ENCODE measurements at places on chromosomes 6 and 20. TPM values are rescaled to one million over a fixed set of nuclear protein-coding genes. Genes with fewer than 3 reads are reported as not detected.

The HLA-DMB gene
- 5.6 TPM for total RNA-seq

The OR12D3 gene
- not detected for total RNA-seq

DNA sequence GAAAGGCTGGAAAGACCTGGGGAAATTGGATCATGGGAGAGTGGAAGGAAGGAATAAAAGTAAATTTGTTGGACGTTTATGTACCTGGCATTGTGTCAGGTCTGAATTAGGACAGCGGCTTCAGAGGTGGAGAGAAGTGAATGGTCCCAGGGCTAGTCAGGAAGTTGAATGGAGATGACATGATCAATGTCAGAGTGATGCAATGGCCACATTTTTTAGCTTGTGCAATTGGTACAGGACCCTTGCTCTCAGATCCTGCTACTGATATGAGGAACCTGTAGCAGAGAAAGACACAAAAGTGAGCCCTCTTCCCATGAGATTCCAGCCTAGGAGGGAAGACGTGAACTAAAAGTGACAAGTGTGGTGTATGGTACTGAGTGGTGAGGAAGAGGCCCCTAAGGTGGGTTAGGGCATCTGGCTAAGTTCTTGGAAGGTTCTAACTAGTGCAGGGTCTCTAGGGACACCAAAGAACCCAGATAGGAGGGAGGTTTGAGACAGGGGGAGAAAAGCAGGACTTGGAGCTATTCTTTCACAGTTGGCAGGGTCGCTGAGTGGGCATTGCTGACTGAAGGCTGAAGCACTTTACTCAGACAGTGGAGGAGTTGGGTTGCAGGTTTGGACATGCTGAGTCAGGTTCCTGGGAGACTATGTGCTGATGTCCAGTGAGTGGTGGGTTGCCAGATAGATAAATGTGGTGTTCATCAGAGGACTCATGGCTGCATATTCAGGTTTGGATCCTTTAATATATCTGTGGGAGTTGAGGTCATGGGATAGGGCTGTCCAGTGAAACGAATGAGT is 266.1 kb upstream of the RNF24 start:
- H3K27me3 ChIP-seq, result peaks cover 4% of the 10 kb centered on the region
- no peak overlapping the region for H3K27ac ChIP-seq
- no peaks in the 10 kb centered on the region for H3K36me3 ChIP-seq
- no peak for DNase-seq
- no peaks in the 10 kb centered on the region for H3K4me1 ChIP-seq

DNA sequence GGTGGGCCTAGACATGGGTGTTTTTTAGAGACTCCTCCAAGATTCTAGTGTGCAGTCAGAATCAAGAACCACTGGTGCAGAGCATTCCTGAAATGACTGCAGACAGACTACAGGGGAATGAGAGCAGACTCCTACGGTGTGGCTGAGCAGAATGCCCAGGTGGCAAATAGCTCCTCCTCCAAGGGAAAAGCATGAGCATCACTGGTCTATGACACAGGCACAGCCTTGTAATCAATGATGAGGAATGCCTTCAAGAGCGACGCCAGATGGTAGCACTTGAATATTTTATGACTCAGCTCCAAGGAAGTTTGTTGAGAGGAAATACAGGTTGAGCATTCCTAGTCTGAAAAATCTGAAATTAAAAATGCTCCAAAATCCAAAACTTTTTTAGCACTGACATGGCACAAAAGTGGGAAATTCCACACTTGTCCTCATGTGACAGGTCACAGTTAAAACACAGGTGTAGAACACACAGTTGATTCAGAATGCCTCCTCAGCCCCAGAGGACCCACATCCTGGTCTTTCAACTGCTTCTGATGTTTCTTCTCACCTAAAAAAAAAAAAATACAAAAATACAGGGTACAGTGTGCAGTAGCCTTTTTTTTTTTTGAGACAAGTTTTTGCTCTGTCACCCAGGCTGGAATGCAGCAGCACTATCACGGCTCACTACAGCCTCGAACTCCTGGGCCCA is 10.6 kb upstream of the FAM8A1 start:
- H3K36me3 ChIP-seq, result no peaks in the 10 kb centered on the region
- no peak overlapping the region for H3K27ac ChIP-seq
- H3K4me3 ChIP-seq, result no peak overlapping the region
- no peaks in the 10 kb centered on the region for H3K4me1 ChIP-seq
- DNase-seq, result no peak
- no peaks in the 10 kb centered on the region for H3K27me3 ChIP-seq

DNA sequence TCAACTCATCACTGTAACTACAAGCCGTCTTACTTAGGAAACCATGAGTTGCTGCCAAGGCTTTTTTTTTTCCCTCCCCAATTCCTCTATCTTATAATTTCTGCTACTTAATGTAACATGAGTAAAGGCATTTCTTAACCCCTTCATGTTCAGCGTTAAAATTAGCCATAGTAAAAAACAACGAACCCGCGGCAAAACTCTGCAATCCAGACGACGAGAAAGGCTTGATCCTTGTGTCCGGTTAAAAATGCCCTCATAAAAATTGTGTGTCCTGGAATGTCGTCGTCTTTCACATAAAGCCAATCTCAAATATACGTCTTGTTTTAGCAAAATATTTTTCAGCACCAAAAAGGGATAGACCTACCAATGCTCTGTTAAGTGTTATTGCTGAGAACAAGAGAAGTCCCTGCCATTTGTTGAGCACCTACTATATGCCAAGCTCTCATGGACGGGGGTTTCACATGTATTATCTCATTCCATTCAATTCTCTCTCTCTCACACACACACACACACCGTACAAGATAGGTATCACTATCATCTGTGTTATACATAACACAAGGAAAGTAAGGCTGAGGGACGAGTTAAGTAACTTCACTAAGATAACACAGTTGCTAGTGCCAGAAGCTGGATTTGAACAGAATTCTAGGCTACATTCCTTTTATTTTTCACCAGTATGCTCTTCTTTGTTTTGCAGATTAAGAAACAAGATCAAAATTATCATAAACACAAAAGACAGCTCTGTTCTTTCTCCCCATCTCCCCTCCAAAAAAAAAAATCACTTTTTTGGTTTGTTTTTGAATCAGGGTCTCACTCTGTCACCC is 683 bp upstream of the ARHGAP18 start:
- H3K27ac ChIP-seq, result peak overlapping the region; percentile 92
- no peaks in the 10 kb centered on the region for H3K36me3 ChIP-seq
- no peaks in the 10 kb centered on the region for H3K27me3 ChIP-seq
- peaks cover 12% of the 10 kb centered on the region for H3K4me1 ChIP-seq
- peak overlapping the region; percentile 58 for H3K4me3 ChIP-seq
- no peak for DNase-seq

DNA sequence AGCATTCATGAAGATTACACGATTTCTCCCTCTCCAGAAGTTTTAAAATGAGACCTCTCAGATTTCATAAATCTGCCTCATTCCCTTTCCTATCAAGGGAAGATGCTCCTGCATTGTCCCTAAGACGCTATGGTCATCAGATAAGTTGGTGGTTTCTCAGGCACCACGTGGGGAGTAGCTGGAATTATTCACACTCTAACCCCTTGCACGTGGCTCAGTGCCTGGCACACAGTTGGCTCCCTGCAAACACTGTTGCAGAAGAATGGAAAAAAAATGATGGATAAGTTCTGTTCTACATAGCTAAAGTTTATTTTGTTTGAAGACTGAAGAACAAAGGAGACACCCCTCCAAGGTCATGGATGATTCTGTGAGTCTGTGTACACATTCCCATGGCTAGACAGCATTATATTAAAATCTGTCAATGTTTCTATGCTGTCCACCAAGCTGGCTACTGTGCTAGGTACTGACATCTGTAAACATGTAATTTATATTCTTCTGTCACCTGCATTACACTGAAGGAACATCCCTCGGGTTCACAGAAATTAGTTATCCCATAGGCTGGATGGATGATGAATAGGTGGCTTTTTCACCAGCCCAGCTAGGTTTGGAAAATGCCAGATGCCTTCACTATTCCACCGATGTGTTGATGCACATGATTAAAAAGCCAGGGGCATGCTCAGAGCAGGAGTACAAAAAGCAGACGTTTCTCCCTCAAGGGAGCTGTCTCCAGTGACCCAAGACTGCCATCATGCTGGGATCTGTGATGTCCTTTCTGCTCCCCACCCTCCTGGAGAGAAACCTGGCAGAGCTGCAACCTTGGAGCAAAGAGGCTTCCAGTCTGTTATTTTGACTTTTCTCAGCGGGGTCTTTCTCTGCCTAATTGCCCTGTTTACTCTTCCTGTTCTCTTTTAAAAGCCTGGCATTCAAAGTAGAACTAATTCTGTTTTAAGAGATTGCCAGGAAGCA is 610.5 kb downstream of the UTRN start:
- H3K27ac ChIP-seq, result no peak overlapping the region
- no peak overlapping the region for H3K4me3 ChIP-seq
- no peaks in the 10 kb centered on the region for H3K36me3 ChIP-seq
- no peak for DNase-seq
- H3K27me3 ChIP-seq, result no peaks in the 10 kb centered on the region
- H3K4me1 ChIP-seq, result peaks cover 3% of the 10 kb centered on the region

DNA sequence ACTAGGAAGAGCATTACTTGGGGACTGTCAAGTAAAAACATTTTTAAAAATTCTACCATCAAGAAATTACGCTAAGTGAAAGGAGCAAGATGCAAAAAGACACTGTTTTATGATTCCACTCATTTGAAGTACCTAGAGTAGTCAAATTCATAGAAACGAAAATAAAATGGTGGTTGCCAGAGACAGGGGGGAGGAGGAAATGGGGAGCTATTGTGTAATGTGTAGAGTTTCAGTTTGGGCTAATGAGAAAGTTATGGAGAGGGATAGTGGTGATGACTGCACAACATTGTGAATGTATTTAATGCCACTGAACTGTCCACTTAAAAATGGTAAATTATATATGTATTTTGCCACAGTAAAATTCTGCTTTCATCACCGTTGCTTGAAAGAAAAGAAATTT is 83.8 kb downstream of the UST start:
- no peaks in the 10 kb centered on the region for H3K4me1 ChIP-seq
- H3K4me3 ChIP-seq, result no peak overlapping the region
- DNase-seq, result no peak
- no peaks in the 10 kb centered on the region for H3K27me3 ChIP-seq
- no peak overlapping the region for H3K27ac ChIP-seq

GRCh38 chr20:1934721-1935573 is 39.7 kb downstream of the SIRPA start:
- H3K36me3 ChIP-seq, result peaks cover 14% of the 10 kb centered on the region
- peaks cover 37% of the 10 kb centered on the region for H3K4me1 ChIP-seq
- peak overlapping the region; percentile 67 for H3K27ac ChIP-seq
- no peak overlapping the region for H3K4me3 ChIP-seq
- DNase-seq, result no peak
- H3K27me3 ChIP-seq, result no peaks in the 10 kb centered on the region
